Head of caudate nucleus (tissue), 42 donors: ENCODE measurements at places on chromosomes 5 and 9.
A peak's percentile ranks its signal among the peaks of the same experiment; 100 is the strongest.

- no peak for DNase-seq
Observed at GRCh38 chr9:135969064-135969683, 8.0 kb upstream of the UBAC1 start.

DNA sequence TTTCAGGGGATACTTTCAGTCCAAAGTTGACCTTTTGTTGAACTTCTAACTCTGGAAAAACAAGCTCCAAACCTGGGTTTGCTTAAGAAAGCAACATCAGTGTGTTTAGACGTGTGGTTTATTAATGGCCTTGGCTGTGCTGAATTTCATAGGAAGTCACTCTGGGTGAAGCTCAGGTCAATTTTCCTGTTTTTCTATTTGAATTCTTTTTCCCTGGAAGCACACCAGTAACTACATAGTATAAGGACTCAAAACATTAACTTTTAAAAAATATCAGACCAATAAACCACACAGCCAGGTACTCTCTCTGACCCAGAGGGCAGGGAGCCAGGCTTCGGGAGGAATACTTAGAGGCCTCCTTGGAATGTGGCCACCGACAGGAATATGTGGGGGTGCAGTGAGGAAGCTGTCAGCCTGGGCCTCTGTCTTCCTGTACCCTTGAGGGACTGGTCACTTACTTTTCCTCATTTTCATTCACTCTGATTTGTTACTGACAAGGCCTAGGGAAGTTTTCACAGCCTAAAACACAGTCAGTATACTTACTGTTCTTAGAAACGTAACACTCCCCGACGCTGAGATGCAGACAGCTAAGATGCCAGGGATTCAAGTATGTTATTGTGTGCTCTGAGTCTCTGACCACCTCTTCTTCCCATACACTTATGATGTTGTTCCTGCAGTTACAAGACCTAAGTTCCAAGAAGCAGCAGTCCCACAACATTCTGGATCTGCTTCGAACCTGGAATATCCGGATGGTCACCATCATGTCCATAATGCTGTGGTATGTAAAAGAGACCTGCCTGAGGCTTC lies 18.9 kb downstream of the SLC22A5 start:
- DNase-seq, result no peak

- no peak for DNase-seq
Observed at GRCh38 chr9:29548436-29548835, 1975.2 kb upstream of the C9orf72 start.

GRCh38 chr5:17302106-17302505 lies 84.7 kb downstream of the BASP1 start:
- no peak for DNase-seq

DNA sequence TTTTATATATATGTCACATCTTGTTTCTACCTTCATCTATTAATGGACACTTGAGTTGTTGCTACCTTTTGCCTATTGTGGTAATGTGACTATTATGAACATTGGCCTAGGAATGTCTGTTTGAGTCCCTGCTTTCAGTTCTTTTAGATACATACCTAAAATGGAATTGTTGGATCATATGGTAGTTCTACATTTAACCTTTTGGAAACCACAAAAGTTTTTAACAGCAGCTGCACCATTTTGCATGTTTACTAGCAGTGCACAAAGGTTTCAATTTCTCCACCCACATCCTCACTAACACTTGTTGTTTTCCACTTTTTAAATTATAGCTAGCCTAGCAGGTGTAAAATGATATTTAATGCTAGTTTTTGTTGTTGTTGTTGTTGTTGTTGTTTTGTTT lies 88.4 kb downstream of the GALNT10 start:
- no peak for DNase-seq

DNA sequence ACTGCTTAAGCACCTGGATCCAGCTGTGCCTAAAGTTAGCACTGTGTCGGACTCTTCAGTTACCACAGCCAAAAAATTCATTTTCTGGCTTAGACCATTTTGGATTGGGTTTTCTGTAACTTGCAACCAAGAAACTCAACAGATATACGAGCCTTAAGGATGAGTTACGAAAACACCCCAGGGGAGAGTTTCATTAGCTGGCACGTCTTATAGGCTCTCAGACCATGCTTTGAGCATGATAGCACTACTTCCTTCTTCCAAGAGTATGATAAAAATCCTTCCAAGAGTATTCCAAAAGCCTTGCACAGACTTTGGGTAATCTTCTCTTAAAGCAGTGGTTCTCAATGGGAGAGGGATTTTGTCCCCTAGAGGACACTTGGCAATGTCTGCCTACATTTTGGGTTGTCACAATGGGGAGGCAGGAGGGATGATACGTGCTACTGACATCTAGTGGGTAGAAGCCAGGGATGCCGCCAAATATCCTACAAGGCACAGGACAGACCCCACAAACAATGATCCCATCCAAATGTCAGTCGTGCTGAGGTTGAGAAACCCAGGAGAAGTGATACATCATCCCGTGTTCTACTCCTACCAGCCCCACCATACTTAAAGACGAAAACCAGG lies 64.8 kb downstream of the SMIM23 start:
- DNase-seq, result no peak

GRCh38 chr5:66708368-66708767 lies 112.2 kb downstream of the MAST4 start:
- no peak for DNase-seq

DNA sequence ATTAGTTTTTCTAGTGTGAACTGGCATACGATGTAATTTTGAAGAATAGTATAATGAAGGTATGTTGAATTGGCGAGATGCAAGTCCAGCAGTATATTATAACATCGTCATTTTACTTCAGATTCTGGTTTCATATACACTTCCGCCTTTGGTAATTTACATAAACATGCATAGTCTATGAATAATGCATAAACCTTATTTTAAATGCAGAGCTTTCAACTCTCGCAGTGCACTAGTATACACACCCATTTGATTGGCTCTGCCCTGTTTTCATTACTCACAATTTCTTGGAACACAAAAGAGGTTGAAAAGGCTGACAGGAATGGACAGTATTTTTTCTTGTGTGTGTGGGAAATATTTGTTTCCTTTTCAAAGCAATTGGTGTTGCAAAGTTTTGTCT lies 128.9 kb upstream of the CCNH start:
- DNase-seq, result no peak

- no peak for DNase-seq
Observed at GRCh38 chr5:168327994-168328393, 36.5 kb downstream of the WWC1 start.

DNA sequence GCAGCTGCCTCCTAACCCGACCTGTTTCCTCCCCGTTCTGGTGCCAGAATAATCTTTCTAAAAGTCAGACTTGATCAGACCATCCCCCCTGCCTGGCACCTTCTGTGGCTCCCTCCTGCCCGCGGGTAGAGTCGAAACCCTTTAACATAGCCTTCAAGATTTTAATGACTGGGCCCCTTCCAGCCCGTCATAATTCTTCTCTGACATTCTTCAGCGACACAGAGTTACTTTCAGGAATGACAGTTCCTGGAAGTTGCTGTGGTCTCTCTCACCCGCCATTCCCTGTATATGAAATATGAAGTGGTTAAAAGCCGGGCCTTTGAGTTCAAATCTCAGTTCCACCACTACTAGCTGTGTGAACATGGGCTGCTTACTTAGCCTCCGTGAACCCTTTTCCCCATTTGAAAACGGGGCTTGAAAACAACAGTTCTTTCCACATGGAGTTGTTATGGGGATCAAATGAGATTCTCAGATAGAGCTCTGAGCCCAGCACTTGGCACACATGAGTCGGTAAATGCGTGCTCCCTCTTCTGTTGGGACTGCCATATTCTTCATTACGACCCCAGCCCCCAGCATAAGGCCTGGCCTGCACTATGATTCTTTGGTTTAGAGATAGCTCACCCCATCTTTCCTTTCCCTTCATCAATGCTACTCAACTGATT lies 737 bp downstream of the NANS start:
- DNase-seq, result no peak

DNA sequence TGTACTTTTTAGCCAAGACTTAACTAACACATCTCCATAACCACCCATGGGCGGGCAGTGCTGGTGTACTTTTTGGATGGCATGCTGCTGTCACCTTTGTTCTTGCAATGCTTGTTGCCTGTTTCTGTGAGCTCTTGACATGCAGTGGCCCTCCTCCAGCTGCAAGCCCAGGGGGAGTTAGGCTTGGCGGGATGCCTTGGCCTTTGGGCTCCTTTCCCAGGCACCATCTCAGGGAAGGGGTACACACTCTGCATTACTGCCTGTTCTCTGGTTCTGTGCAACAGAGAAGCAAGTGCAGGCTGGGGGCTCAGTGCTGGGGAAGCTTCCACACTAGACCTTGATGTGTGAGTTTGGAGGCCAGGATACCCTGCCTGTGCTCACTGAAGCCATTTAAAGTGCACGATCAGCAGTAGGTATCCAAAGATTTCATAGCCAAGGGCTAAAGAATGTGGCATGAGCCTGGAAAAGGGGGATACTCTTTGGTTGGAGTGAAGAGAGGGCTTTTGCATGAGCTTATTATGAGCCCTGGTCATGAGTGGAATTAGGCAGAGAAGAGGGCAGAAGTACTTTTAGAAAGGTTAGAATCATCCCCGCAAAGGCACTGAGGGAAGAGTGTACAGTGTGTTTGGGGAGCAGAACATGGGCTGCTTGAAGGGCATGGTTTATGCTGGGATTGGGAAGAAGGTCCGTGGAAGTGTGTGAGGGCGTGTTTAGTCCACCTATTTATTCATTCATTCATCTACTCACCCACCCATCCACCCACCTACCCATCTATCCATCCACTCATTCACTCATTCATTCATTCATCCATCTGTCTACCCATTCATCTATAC lies 22.5 kb downstream of the PSAT1 start:
- peak; percentile 21 for DNase-seq

GRCh38 chr5:83475391-83475863 lies 3.9 kb downstream of the VCAN start:
- DNase-seq, result no peak

DNA sequence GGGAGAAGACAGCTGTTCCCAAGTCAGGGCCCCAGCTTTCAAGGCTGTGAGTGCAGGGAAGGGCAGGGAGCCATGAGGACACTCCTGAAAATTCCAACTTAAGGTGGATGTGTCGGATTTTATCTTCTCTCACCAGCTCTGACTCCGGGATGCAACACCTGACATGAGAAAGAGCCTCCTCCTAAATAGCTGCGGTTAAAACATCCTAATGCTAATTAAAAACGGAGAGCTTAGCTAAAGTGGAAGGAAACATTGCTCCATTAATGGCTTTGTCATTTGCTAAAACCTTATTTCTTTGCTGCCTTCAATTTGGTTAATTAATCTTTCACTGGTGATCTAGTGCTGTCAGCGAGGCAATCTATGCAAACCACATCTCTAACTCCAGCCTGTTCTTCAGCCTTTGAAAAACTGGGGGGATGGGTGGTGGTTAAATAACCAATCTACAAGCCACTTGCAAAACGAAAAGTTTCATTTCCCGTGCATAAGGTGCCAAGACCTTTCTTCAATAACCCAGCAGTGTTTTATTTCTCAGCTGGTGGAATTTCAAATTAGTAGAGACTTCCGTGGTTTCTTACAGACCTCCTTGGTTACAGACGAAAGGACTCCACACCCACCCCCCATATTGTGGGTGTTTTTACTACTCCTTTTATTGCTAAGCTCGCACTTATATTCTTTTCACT lies 379.6 kb downstream of the MLLT3 start:
- DNase-seq, result no peak

GRCh38 chr9:33256236-33256635 lies 8.3 kb downstream of the BAG1 start:
- no peak for DNase-seq

GRCh38 chr5:107937204-107937603 lies 266.5 kb upstream of the EFNA5 start:
- DNase-seq, result no peak

- DNase-seq, result no peak
Observed at GRCh38 chr5:4797445-4797844, 342.7 kb upstream of the ADAMTS16 start.

DNA sequence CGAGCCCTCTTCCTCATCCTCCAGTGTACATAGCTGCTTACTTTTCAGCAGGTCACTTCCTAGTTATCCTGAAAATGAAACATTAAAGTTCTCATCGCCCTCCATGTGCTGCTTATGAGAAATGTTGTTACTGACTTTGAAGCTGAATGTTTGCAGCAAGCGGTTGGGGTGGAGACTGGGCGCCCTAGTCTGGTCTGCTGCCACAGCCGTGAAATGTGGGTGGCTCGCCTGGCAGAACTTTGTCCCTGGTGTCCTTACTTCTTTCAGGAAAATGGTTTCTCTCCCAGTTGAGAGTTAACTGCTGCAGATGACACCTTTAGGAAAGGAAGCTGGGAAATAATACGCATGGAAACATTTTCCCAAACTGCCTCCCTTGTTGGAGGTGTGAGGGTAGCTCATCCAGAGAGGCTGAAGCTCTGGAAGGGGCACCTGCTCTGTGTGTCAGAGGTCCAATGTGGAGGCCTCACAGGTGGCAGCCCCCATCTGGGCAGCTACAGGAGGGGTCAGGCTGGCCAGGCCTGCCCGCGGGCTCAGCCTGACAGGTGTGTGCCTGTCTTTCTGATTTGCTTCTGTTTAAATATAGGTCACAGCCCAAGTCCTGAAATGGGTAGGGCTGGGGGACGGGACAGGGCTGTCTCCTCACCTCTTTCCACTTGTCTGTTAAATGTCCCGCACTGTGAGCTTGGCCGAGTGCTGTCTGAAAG lies 24.0 kb downstream of the TRAF2 start:
- no peak for DNase-seq

DNA sequence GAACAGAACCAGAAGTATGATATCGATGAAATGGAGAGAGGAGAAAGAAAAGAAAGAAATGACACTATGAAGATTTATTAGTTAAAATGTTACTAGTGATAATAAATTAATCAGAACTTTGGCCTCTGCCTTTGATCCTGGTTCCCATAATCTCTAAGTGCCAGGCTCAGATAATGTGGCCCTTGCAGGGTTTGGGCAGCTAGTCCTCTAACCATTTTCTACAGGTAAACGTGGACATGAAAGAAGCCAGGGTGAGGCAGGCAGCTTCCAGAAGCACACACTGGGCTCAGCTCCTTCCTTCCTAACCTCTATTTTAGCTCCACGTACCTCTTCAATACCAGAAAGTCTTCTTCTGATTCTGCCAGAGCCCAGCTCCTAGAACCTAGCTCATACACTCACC lies 30.6 kb downstream of the SYK start:
- no peak for DNase-seq

DNA sequence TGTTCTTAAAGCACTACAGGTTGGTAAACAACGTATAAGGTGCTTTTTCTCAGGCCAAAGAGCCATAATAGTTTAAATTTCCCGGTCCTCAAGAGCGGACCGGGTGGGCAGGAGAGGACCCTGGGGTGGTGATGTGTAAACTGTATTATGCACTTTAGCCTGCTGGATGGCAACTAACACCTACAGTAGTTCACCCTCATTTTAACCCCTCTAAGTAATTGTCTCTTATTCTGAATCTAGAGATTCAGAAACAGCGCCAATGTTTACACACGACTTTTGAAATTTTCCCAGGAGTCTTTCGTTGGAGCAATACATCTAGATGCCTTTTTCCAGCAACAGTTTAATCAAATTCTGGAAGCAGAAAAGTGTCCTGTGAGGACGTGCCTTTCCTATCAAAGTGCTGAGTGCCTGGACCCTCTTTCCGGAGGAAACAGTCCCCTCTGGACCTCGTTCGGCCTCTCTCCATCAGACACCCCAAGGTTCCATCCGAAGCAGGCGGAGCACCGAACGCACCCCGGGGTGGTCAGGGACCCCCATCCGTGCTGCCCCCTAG lies 676 bp upstream of the OCLN start:
- no peak for DNase-seq

GRCh38 chr9:107675351-107676259 lies 186.0 kb upstream of the KLF4 start:
- no peak for DNase-seq
